ENCODE measurements at places on chromosomes 6 and 20.

GRCh38 chr20:24560571-24561491 is 91.4 kb downstream of the SYNDIG1 start:
- DNase-seq = no peak

- DNase-seq = no peak
Observed at GRCh38 chr20:54085910-54086309, 15.5 kb upstream of the BCAS1 start.

- no peak for DNase-seq
Observed at GRCh38 chr6:159766906-159767305, 5.1 kb downstream of the ACAT2 start.

GRCh38 chr6:112802144-112802543 is 455.0 kb downstream of the RFPL4B start:
- peak; percentile 56 for DNase-seq

GRCh38 chr6:56669041-56669440 is 26.4 kb upstream of the DST start:
- no peak for DNase-seq

GRCh38 chr20:15835811-15836210 is 737.4 kb downstream of the KIF16B start:
- DNase-seq = no peak

DNA sequence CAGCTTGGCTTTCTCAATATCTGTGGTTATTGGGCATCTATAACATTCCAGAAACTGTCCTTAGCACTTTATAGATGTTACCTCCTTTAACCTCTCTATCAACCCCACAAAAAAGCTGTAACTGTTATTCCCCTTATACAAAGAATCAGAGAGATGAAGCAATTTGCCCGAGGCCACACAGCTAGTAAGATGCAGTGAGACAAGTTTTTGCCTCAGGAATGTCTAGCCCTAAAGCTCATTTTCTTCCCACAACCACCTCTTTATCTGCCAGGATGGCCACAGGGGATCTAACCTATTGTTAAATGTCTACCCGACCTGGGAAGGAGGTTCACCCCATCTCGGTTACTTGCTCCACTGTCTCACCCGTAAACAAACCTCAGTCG is 31.9 kb upstream of the TCP11 start:
- no peak for DNase-seq

DNA sequence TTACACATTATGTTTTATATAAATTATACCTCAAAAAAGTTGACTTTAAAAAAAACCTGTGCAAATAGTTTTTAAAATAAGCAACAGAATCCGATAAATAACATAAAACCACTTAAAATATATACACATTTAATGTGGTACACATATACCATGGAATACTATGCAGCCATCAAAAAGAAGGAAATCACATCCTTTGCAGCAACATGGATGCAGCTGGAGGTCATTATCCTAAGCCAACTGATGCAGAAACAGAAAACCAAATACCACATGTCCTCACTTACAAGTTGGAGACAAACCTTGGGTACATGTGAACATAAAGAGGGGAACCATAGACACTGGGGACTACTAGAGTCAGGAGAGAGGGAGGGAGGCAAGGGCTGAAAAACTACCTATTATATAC is 4.0 kb upstream of the DEFB121 start:
- no peak for DNase-seq

DNA sequence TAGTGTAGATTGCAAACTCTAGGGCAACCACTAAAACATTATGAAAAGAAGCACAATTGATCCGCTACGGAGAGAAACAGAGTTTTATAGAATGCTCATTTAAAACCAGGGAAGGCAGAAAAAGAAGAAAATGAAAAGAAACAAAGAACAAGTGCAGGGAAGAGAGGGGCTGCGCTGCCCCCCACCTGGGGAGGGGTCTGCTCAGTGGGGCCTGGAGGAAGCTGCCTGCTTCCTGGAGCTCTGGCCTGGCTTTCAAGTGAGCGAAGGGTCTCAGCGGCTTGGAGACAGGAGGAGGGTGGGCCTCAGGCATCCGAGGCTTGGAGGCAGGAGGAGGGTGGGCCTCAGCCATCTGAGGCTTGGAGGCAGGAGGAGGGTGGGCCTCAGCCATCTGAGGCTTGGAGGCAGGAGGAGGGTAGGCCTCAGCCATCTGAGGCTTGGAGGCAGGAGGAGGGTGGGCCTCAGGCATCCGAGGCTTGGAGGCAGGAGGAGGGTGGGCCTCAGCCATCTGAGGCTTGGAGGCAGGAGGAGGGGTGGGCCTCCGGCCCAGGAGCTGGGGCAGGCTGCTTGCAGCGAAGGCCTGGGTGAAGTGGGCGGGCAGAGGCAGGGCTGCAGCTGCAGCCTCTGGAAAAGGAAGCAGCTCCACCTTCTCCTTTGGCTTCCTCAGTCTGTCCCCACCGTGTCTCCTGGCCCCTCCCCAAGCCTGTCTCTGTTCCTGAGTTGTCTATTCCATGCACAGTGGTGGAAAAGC is 406.3 kb downstream of the TAF4 start:
- DNase-seq = no peak

GRCh38 chr6:139580592-139581484 is 206.4 kb upstream of the CITED2 start:
- no peak for DNase-seq

GRCh38 chr6:128209771-128210170 is 308.9 kb upstream of the THEMIS start:
- DNase-seq = peak; percentile 23

DNA sequence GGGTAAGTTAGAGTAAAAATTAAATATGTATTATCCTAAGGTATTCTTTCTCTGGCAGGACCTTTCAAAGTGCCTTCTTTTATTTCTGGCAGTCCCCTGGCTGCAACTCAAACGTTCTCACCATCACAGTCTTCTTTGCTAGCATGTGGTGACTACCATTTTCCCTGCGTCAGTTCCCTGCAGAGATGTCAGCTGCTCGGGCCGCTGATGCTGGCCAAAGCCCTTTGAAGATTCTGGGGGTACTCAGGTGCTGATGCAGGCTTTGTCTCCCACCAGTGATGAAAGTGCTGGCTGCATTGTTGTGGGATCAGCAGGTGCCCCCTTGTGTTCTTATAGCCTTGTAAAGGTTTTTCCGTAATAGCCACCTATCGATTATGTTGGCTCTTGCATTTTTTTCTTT is 140.1 kb downstream of the BTBD3 start:
- no peak for DNase-seq

- no peak for DNase-seq
Observed at GRCh38 chr6:40285535-40285934, 301.6 kb downstream of the LRFN2 start.

GRCh38 chr6:13763740-13764381 is 50.5 kb downstream of the MCUR1 start:
- DNase-seq = no peak

DNA sequence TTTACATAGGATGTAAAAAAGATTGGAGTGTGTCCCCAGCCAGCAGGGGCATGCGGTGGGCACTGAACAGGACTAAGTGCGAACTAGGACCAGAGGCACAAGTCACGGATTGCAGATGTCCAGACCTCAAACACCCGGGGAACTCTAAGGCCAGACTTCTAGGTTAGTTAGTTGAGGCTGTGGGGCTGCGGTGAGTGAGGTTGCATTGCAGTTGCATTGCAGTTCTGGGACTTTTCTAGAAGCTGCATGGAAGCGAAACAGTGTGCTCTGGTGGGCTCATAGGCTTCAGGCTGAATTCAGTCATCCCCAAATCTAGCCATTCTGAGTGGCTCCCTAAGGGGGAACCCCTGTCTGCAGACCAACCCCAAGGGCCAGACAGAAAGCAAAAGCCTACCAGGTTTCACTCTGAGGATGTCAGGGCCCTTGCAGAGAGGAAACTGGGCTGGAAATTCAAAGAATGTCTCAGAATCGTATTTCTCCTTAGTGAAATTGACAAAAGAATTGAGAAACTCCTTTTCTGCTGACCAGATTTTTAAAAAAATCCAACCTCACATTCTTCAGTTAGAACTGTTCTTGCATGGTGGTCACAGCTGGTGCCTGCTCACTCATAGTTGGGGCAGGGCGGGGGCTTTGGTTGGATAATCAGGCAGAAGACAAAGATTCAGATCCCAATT is 182.8 kb downstream of the ZDHHC14 start:
- no peak for DNase-seq

DNA sequence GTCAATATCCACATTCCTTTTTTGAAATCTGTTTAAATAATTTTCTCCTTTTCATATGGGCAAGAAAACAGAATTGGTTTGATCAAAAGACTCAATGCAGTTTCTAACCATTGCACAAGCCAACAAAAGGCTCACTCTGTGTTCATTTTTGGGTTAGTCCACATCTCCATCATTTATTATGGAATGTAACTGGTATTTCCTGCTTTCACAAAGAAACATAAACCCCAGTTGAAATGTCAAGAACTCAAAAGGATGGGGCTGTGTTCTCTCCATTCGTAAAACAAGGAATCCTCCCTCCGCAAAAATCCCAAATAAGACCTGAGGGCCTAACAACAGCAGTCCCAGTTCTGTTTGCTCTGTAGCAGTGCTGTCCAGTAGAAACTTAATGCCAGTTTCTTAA is 420.9 kb downstream of the GJA1 start:
- DNase-seq = no peak

DNA sequence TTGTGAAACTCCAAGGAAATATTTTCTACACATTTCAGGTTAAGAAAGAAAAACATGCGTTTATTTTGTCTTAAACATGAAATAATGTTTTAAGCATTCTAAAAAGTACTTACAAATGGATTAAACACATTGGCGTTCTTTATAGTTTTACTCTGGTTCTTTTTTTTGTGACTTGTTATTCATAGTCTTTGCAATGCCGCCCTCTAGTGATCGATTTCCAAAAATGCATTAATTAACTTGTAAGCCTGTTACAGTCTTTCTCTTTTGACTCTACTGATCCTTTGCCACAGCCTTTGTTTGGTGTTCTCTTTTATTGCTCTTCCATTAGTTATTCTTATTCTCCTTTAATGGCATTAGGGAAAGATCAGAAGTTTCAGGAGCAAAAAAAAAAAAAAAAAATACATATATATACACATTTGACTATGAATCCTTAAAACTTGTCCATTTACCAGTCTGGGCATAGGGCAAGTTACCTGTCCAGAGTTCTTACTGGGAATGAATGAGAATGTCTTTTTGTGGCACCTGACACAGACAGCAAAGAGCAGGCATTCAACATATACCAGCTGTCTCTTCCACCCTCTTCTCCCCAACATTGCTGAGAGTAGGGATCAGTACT is 59.9 kb downstream of the MACROD2 start:
- peak; percentile 14 for DNase-seq

DNA sequence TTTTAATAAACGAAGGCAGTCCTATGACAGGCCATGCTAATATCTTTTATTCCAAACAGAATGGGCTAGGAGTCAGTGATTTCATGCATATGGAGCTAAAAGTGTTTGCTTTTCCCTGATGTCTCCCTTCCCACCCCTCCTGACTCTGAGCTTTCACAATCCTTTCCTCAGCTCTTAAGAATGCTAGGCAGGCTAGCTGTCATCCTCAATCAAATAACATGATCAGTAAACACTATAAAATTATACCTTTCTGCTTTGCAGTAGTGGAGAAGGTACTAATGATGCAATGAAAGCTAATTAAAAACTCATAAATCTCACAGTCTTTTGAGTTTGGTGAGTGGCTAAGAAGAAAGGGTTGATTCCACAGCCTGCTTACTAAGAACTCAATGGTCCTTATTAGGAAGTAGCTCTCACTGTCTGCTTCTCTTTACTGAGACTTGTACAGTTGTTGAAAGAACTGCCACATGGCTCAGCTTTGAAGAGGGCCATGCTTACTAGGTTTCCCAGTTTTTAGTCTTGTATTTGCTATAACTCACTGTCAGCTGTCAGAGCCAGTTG is 250.9 kb upstream of the JAG1 start:
- peak; percentile 55 for DNase-seq

GRCh38 chr6:27332692-27333641 is 20.9 kb upstream of the POM121L2 start:
- peak; percentile 4 for DNase-seq

GRCh38 chr20:19926591-19926990 is 90.6 kb upstream of the NAA20 start:
- DNase-seq = no peak

GRCh38 chr6:151676460-151676945 is 131.0 kb upstream of the ESR1 start:
- no peak for DNase-seq

GRCh38 chr6:164579035-164579434 is 730.4 kb downstream of the C6orf118 start:
- no peak for DNase-seq

GRCh38 chr6:12348530-12349511 is 58.7 kb downstream of the EDN1 start:
- peak; percentile 92 for DNase-seq

- no peak for DNase-seq
Observed at GRCh38 chr6:32173051-32173727, 2.7 kb downstream of the AGPAT1 start.

GRCh38 chr6:50288241-50288640 is 238.5 kb upstream of the DEFB112 start:
- no peak for DNase-seq

- no peak for DNase-seq
Observed at GRCh38 chr20:59664421-59664941, 60.1 kb downstream of the PHACTR3 start.

DNA sequence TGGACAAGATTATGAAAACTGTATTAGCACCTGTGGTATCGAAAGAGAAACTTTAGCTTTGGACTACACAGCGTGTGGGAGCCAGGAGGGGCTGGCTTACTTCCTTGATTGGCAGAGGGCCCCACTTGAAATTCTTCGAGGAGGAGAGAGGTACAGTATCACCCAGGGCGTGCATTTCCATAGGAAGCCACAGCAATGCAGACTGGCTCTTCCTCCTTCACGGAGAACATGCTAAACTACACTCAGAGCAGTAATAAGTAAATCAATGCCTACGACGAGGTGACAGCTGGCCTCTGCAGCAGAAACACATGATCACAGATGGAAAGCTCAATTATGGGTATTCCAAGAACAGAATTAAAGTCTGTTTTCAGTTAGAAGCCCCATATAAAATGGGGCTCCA is 44.2 kb downstream of the MYLK4 start:
- DNase-seq = no peak

- no peak for DNase-seq
Observed at GRCh38 chr6:164331026-164331425, 916.5 kb downstream of the QKI start.

DNA sequence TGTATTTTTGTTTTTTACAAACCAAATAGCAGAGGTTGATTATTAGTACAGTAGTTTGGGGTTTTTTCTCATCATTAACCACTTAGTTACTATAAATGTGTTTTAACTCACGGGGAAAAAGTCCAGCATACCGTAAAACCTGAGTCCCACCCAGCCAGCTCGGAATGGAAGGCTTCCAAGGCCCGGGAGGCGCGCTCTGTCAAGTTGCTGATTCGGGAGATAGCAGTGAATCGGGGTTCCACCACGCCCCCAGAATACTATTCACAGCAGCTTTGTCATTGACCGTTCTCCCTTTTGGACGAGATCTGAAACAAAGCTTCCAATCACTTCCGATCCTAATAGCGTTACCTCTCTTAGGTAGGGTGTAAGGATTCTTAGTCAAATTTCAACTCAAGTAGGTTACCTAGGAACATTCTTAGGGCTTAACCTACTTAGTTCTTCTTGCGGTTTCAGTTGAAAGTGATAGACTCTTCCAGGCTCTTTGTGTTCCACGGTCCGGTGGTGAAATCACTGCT is 232.8 kb upstream of the QKI start:
- DNase-seq = no peak
